ENCODE measurements at places on chromosomes 12 and 14. TPM values are rescaled to one million over a fixed set of nuclear protein-coding genes. Genes with fewer than 3 reads are reported as not detected.
A peak's percentile ranks its signal among the peaks of the same experiment; 100 is the strongest.

LBHD2 gene
- not detected for total RNA-seq

SLCO1C1 gene
- total RNA-seq, result 0.47 TPM

ERBB3 gene
- 3.2 TPM for total RNA-seq

SIRT4 gene
- total RNA-seq, result 3.0 TPM

HOXC4 gene
- total RNA-seq, result not detected

DNA sequence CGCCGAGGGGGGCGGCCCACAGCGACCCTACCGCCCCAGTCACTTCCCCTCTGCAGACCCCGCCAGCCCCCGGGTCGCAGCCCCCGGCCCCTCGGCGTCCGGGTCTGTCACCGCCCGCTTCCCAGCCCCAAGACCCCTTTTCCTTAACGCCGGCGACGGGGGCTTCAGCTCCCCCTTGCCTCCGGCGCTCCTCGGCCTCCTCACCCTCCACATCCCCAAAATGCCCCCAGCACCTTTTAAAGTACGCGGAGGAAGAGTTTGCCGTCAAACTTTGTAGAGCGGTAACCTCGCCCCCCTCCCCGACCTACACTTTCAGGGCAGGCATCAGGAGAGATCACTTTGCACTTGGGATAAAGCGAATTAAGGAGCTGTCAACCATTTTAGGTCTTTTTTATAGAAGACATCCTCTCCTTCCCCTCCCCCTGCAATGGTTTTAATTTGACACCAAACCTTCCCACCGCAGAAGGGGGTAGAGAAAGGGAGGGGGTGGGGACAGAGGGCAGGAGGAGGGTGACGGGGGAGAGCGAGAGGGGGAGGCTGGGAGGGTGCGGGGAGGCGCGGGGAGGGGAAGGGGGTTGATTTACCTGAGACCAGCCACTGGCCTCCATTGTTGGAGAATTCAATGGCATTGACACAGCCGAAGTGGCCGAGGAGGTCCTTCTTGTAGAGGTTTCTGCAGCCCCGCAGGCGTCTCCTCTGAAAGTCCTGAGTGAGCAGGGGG lies 578 bp downstream of the DCAF5 start:
- DNase-seq, result no peak

DNA sequence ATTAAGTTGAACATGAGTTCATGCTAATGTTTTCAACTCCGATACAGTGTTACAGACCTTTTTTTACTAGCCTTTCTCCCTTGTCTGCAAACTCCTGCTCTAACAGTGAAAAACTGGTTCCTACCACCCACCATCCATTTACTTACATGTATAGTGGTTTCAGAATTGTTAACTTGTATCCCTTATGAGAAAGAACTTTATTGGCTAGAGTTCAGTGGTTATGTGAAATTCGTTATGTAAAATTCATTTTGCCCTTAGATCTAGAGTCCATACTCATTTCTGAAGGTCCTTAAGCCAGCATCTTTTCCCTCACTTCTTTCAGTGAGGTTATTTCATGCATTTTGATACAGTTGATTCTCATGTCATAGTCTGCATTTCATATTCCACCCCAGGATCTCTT lies 51.0 kb downstream of the PRKCH start:
- DNase-seq, result no peak

- peak; percentile 63 for DNase-seq
Measured at GRCh38 chr14:22887990-22888378, 5.0 kb downstream of the REM2 start.

GRCh38 chr12:25458047-25458552 lies 95.0 kb downstream of the LMNTD1 start:
- no peak for DNase-seq

DNA sequence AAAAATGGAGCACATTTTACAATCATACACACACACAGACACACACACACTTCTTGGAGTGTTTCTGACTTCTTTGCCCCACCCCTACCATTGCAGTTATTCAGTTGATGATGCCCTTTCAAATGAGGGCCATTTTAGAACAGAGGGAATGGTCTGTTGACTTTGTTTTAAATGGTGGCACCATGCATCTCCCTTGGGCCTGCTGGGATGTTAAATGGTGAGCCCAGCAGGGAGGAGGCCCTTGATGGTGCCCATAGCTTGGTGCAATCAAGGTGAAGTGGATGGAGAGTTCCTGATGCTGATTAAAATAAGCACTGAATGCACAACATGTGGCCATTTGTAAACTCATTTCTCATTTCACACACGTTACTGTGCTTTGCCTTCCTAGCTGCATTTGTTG lies 13.3 kb downstream of the C12orf75 start:
- no peak for DNase-seq

DNA sequence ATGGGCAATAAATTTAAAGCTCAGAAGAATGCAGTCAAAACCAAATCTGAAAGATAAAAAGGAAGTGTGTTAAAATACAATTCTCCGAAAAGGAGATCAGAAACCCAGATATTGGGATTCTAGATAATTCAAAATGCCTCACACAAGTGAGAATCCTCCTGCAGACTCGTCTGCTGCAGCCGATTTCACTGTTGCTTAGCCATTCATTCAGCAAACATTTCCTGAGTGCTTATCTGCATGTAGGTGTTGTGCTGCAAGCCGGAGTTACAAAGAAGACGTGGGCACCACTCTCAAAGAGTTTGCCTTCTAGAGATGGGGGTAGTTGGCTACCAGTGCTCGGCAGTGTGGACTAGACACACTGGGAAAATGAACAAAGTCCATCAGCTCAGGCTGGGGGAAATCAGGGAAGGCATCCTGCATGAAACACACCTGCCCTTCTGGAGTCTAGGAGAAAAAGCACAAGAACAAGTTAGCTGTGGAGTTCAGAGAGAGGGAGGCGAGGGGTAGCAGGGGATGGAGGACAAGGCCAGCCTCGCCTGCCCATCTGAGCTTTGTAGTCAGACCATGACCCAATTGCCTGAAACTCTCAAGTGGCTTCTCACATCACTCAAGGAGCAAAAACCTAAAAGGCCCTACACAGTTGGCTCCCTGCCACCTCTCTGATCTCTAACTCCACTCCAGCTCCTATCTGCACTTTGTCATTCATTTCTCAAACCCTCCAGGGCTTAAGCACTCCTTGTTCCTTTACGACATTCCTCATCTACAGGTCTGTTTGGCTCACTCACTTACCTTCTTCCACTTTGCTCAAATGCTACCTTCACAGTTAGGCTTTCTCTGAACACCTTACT lies 310.0 kb upstream of the DDHD1 start:
- DNase-seq, result no peak

DNA sequence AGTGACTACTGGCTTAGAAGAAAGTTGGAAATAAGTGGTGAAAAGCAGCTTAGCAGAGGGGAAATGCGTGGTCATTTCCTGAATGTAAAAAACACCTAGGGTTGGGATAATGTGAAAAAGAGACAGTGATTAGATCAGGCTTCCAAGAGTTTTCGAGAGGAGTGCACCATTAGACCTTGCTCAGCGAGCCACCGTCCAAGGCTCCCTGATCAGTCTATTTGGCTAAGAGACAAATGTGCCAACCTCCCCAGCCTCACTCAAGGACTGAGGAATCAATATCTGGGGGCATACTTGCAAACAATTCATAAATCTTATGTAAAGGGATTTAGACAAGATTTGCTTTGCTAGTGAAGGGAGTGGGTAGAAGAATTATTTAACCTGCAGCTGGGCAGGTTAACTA lies 594.5 kb downstream of the NRXN3 start:
- DNase-seq, result no peak

DNA sequence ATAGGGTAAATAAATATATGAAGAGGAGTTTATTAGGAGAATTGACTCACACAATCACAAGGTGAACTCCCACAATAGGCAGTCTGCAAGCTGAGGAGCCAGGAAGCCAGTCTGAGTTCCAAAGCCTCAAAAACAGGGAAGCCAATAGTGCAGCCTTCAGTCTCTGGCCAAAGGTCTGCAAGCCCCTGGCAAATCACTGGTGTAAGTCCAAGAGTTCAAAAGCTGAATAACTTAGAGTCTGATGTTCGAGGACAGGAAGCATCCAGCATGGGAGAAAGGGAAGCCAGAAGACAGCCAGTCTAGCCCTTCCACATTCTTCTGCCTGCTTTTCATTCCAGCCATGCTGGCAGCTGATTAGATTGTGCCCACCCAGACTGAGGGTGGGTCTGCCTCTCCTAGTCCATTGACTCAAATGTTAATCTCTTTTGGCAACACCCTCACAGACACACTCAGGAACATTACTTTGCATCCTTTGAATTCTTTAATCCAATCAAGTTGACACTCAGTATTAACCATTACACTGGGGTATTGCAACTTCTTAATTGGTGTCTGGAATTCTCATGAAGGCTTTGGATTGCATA lies 736.5 kb upstream of the LMO3 start:
- DNase-seq, result no peak

GRCh38 chr12:92571169-92571568 lies 131.6 kb upstream of the PLEKHG7 start:
- no peak for DNase-seq

DNA sequence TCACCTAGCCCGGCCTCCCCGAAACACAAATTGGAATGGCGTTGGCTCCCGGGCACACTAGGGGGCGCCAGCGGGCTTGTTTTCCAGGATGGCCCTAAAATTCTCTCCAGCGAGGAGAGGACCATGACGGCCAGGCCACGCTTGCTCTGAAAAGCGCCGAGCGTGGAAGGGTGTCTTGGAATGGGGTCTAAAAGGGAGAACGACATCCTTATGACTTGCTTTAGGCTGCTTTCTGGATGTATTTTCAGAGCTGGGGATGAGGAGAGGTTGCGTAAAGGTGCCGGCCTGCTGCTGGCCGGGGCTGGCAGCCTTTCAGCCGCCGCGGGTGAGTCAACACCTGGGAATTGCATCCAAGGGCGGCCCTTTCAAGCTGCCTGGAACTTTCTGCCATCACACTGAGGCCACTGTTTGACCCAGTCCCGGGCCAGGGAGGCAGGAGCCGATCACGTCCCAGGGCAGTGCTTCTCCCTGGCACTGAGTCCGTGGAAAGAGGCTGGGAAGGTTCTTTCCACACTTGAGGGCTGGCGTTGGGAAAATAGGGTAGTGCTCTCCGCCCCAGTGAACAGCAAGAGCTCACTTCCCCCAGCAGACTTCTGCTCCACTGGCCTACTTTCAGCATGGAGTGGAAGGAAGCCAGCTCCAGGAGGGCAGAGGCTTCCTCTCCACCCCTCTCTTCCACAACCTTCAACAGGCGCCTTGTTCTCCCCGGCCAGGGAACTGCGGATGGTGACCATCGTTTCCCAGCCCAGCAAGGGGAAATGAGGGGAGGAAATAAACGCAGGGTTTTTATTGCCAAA lies 216.2 kb downstream of the TTC8 start:
- DNase-seq, result peak; percentile 94

GRCh38 chr12:23525450-23526072 lies 423.9 kb downstream of the SOX5 start:
- no peak for DNase-seq

GRCh38 chr12:77965790-77966189 lies 135.1 kb downstream of the NAV3 start:
- DNase-seq, result no peak

GRCh38 chr14:100577321-100577985 lies 9.8 kb downstream of the BEGAIN start:
- DNase-seq, result peak; percentile 49

DNA sequence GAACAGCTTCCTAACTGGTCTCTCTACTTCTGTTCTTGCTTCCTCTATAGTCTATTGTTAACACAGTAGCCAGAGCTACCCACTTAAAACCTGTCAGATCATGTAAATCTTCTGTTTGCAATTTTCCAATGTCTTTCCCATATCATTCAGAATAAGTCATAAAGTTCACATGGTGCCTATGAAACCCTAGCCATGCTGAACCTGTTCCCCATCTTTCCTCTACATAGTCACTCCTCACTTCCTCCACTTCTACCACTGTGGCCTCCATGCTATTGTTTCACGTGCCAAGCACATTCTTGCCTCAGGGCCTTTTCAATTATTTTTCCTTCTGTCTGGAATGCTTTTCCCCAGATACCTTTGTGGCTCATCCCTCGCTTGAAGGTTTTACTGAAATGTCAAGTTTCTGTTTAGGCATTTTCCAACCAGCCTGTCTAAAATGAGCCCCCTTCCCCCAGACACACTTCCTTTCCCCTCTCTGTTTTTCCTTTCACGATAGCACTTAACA lies 132.1 kb downstream of the DYRK2 start:
- no peak for DNase-seq

DNA sequence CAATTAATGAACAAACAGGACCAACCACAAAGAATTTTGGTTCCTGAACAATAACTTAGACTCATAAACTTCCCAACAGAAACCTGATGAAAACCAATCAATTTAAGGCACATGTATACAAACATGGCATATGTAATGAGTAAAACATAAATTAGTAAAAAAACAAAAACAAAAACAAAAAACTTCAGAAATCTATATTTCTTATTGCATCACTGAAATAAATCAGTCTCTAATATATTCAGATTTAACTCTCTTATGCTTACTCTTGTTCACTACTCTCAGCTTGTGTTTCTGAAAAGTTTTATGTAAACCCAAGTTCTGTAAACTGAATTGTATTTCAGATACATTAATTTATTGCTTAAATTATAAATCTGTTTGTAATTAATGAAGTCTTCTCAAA lies 233.7 kb downstream of the SLC25A21 start:
- DNase-seq, result no peak

DNA sequence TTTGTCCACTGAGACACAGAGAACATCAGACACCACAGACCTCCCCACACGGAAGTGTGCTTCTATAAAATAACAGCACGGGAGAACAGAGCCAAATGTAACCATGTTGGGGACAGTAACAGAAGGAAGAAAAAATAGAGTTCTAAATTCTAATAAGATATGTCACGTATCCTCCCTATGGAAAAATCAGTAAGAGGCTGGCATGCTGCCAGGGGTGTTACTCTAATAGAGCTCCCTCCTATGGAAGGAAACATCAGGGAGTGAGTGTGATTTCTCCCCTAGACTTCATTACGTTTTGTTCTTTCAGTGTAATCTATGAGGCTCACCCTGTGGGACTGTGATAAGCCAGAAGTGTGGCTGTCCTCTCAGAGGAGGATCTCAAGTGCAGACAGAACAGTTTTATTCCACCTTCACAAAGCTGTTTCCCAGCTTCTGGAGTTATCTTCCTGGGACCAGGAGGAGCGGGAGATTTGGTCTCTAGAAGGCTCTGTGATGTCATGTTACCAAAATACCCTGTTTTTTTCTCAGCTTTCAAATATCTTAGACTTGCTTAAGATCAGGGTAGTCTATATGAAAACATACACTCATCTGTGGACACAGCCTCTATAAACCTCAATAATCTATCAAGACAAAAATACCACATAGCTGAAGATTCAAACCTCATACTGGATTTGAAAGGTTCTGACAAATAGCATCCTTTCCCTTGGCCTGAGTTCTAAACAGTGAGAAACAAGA lies 69.3 kb downstream of the ZFC3H1 start:
- peak; percentile 43 for DNase-seq
